GDM1 (cell line): ENCODE measurements at places on chromosomes 16 and 17.

- DNase-seq: no peak
Observed at GRCh38 chr17:44075598-44076293, 5.2 kb downstream of the G6PC3 start.

- DNase-seq: peak; percentile 57
Observed at GRCh38 chr17:57747221-57748017, 2.3 kb upstream of the CCDC182 start.

- DNase-seq: no peak
Observed at GRCh38 chr17:49343273-49343672, 18.8 kb downstream of the ZNF652 start.

GRCh38 chr16:6195966-6196365 is 1098.4 kb upstream of the EEF2KMT start:
- no peak for DNase-seq

DNA sequence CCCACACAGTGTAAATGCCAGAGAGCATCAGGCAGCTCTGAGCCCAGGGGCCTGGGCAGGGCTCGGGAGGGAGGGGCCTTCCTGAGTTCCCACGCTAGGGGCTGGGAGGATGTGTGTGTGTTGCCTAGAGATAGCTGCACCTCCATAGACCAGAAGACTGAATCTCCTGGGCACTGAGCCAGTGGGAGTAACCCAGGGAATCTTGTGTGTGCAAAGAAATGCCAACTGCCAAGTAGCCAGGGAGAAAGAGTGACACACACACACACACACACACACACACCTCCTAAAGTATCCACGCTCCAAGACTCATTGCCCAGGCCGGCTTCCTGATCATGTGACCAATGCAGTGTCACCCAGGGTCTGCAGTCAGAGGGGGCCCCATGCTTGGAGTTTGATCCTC is 166.2 kb upstream of the RPL38 start:
- DNase-seq: no peak

- DNase-seq: no peak
Observed at GRCh38 chr16:49248227-49248626, 33.4 kb downstream of the CBLN1 start.

DNA sequence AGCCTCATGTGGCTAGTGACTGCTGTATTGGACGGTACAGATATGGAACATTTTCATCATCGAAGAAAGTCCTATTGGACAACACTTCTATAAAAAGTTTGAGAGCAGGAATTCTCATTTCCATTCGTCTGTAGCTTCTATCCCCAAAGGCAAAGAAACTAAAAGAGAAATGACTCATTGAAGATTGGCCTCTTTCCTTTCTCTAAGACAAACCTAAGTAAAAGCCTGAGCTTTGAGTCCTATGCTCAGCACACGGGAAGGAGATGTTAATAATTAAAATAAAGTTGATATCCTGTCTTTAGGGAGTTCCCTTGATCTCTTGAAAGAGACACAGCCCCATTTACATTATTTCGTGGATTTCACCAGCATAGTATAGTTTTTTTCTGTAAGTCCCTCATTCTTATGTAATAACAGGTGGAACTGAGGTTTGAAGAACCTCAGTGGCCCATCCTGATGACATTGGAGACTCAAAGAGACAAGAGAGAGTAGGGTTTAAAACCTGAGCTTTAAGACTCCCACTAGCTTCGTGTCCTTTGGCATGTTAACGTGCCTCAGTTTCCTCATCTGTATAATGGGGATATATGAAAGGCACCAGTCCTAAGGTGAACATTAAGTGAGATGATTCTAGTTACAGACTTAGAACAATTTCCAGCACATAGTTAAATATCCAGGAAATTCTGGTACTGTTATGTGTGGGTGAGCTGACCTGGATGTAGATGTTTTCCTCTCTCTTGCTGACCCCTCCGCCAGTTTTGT is 174.0 kb downstream of the IRX3 start:
- no peak for DNase-seq

DNA sequence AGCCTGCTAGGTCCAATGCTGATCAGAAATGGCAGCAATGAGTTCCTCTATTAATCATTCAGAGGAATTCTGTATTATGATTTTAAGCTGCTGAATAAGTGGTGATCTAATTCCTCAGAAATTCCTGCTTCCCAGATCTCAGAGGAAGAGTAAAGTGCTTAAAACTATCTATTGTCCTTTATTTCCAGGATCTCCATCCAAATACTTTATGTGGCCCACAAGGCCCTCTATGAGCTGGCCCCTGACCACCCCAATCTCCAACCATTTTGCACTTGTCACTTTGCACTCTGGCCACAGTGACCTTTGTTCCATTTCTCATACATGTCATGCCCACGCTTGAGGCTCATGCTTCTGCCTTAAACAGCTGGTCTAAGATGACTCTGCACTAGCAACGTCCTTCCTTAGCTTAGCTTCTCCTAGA is 93.7 kb downstream of the CA10 start:
- no peak for DNase-seq

GRCh38 chr17:83199500-83200201 is 120.2 kb downstream of the METRNL start:
- peak; percentile 70 for DNase-seq

- DNase-seq: no peak
Observed at GRCh38 chr16:51163366-51163765, 12.3 kb upstream of the SALL1 start.

DNA sequence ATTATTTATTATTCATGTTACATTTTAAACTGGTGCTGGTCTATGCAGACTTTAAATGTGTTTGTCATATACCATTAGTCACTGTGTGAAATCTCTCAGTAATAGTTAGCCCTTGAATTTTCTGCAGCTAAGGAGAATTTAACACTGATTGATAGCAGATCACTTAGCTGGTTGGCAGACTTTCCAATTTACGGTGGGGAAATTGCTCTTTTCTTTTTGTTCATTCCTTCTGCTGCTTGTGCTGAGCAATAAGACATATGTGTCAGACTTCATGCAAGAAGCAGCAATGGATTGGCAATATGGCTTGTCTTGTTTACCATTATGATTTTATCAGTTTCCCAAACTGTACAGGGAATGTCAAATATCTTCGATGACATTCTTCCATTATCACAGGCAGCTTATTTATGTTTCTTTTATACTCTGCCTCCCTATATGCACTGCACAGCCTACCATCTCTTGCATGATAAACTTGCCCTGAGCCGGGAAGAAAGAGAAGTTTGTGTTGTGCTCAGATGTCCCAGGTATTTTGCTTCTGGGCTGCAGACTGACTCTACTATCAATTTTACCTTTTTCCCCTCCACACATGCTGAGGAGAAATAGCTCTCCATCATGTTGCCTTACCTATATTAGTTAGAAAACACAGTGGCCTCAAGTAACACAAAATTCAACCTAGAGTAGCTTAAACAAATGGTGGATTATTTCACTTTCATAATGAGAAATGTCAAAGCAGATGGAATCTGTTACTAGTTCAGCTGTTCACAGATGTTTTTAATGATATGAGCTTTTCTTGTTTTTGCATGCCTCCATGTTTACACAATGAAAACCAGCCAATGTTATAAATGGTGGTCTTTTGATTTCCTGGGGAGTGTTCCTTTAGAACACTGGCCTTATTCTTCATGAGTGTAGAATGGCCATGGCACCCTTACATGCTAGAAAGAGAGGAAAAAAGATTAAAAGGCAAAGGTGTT is 968.1 kb upstream of the GOT2 start:
- no peak for DNase-seq

- no peak for DNase-seq
Observed at GRCh38 chr16:503150-504071, 24.1 kb upstream of the CAPN15 start.

GRCh38 chr17:12133183-12133582 is 112.5 kb downstream of the MAP2K4 start:
- DNase-seq: no peak

GRCh38 chr17:46847204-46848191 is 3.9 kb upstream of the WNT9B start:
- DNase-seq: no peak

DNA sequence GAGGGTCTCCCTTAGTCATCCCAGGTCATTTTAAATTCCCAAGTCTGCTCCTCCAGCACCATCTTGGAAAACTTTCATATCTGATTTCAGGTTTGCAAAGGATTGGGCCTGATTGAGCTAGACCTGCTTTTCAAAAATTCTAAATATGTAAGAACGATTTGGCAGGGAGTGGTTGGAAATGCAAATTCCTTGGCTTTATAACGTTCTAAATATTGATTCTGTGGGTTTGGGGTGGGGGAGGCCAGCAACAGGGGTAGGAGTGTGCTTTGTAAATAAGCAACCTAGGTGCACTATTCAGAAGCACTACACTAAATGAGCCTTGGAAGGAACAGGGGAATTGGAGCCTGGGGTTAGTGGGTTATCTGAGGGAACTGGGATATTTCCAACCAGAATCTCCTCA is 47.9 kb downstream of the TMEM114 start:
- no peak for DNase-seq

- DNase-seq: no peak
Observed at GRCh38 chr16:27824006-27824405, 239.5 kb downstream of the GSG1L start.

- no peak for DNase-seq
Observed at GRCh38 chr16:30142672-30143346, 19.8 kb upstream of the MAPK3 start.

- no peak for DNase-seq
Observed at GRCh38 chr17:77531002-77531401, 390.2 kb downstream of the SEC14L1 start.

GRCh38 chr17:15648386-15648785 is 28.9 kb upstream of the FBXW10B start:
- DNase-seq: no peak

DNA sequence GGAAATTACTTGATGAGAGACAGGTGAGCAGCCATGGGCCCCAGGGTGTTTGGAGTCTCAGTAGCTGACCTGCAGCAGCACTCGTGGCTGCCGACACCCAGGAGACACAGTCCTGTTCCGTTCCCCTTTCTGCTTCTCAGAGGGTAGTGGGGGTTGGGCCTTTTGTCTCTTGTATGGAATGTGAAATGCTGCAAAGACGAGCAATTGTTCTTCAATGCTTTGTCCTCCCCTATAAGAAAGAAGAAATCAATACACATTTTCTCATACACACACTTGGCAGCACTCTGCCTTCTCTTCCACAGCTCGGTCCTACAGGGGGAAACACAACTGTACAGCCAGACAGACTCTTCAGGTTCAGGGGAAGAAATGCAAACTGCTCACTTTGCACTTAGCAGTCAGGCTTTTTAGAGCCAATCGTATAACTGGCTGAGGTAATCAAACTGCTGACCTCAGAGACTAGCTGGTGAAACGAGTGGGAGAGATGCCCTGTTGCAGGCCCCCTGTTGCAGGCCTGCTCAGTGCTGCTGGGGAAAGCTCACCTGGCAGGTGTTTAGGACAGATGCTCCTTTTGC is 96.7 kb downstream of the AATF start:
- DNase-seq: no peak

DNA sequence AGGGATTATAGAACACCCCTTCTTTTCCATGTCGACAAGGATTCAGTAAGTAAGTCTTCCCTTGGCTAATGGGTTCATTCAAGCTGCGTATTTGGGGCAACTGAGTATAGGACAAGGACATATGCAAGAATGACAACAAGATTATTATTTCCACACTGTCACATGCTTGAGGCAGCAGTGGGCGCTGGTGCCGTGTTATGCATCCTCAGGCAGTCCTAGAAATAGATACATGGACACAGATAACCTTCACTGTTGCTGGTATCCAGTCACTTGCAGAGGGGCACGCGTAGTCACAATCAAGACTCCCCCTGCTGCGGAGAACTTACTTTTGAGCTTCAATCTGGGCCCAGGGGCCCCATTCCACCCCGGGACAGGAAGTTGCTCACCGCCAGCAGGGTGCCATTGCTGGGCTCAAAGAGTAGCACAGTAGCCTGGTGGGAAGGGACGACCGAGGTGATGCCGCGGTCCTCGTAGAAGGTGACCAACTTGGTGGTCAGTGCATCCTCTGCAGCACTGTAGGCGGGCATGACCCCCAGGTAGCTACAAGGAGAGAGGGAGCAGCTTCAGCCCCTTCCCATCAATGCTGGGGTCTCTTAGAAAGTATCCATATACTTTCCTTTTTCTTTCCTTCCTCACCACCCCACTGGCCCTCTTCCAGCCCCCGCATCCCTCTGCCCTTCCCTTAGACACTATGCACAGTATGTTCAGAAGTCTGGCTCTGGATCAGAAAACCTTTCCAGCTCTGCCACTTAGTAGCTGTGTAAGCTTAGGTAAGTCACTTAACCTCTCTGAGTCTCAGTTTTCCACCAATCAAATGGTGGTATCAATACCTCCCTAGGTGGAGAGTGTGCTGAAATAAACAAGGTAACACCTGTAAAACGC is 804 bp downstream of the CRYM start:
- DNase-seq: no peak

GRCh38 chr17:81217491-81217890 is 5.3 kb downstream of the CEP131 start:
- DNase-seq: no peak

DNA sequence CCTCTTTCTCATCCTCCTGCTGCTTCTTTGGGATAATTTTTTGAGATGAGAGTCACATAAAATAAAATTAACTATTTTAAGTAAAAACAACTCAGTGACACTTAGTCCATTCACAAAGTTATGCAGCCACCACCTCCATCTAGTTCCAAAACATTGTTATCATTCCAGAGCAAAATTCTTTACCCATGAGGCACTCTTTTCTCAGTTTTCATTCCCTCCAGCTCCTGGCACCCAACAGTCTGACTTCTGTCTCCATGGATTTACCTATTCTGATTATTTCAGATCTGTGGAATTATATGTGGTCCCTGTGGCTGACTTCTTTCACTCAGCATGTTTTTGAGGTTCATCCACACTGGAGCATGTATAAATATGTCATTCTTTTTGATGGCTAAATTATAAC is 239.9 kb upstream of the DYNLRB2 start:
- no peak for DNase-seq

- no peak for DNase-seq
Observed at GRCh38 chr16:17512636-17513220, 42.0 kb upstream of the XYLT1 start.

DNA sequence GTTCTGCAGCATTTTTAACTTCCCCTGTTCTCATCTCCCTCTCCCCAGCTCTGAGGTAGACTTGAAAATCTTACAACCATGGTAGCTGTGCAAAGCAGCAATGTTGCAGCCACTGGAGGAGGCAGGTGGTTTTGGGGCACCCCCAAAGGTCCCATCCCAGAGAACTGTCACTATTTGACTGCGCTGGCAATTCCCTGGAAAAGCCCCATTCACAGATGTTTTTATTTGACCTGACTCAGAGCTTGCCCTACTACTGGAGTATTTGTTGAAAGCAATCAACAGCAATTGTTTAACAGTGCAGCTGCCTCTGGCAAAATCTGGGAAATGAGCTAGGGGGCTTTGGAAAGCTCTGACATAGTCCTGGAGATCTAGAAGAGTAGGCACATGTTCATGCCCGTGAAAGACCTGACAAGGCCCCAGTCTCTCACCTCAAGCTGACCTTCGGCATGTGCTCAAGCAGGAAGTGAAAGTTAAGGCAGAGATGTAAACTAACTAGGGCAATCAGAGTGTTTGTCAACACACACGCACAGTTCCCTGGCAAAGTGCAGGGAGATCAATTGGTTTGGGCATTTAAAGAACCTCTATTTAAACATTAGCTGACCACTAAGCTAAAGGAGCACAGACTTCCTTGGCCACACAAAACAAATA is 19.7 kb upstream of the PIK3R5 start:
- no peak for DNase-seq
